SK-N-SH (cell line): ENCODE measurements at places on chromosomes 5 and 9.

DNA sequence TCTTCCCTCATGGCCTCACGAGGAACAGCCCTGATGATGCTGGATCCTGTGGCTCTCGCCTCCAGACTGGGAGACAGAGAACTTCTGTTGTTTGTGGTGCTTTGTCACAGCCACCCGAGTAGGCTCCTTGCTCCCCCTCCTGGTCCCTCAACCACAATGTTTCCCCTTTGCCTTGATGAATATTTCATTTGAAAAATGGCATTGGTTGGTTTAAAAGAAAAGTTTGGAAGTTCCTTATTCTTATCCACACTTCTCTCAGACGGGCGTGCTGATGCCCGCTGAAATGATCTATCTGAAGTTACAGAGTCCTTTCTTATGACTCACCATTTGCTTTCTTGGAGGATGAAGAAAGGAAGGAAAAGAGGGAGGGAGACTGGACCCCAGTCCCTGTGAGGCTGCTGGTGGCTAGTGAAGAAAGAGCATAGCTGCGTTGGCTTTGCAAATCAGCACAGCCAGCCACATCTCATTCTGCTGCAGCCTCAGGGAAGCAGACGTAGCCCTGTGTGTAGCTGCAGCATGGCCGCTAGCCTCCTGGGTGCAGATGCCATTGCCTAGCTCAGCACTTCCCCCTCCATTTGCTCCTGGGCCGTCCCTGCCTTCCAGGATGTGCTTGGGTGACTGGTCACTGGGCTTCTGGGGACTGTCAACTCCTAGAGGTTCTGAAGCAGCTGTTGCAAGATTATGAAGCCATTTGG, 185.9 kb downstream of the ERCC6L2 start:
- DNase-seq, result peak; percentile 64

DNA sequence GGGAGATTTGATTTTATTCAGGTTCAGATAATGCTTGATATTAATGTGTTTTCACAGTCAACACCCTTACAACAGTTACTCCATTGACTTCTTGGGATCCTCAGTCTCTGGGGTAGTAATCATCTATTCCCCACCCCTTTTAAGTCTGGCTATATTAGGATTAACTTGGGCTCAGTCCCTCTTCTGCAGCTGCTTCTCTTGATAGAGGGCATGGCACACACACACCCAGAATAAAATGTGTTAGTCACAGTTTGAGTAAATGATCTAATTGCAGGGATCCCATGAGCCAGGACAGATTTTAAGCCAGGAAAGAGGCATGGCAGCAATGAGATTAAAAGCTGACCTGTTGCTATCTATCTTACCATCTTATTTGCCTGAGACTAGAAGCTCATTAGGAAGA, 53.7 kb upstream of the VLDLR start:
- DNase-seq, result no peak

DNA sequence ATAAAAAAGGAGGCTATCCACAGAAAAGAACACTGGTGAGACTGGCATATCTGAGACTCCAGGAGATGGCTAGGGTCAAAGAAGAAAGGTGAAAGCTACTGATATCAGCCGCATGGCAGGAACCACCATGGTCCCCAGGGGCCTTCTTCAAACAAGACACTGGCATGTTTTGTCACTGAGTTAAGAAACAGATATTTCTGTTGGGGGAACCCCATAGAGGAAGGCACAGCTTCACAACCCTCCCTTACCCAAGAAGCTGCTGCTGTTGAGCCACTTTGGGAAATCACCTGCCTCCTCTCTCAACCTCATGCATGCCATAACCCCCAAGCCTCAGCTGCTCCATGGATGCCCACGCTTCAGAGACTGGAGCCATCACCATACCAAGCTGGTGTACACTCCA, 13.3 kb upstream of the BTNL3 start:
- DNase-seq, result no peak

DNA sequence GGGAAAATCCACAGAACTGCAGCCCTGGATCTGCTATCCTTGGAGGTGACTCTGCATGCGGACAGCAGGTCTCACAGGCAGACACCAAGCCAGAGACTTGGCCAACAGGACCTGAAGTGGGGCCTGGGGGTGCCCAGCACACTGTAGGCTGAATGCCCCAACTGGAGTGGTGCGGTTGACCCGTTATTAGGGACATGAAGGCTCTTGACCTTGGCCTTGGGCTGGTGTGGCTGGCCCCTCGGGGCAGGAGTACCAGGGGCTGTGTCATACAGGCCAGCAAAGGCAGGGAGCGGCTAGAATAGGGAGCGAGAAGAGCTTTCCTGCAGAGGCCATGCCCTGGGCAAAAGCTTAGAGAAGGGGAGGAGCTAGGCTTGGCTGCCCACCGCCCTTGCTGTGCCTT, 153.2 kb upstream of the MVB12B start:
- no peak for DNase-seq

- DNase-seq, result no peak
These were observed 211.1 kb downstream of the EFNA5 start for GRCh38 chr5:107459605-107460004.

DNA sequence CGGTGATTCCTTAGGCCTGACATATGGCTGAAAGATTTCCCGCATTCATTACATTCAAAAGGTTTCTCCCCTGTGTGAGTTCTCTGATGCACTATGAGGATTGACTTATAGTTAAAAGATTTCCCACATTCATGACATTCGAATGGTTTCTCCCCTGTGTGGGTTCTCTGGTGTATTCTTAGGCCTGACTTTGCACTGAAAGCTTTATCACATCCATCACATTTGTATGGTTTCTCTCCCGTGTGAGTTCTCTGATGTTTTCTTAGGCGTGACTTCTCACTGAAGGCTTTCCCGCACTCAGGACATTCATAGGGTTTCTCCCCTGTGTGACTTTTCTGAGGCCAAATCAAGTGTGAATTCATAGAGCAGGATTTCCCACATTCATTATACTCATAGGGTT, 35.8 kb downstream of the ZNF782 start:
- no peak for DNase-seq
